ENCODE measurements at places on chromosomes 16 and 17.

- no peak for DNase-seq
Measured at GRCh38 chr17:9755083-9755482, 36.3 kb downstream of the DHRS7C start.

DNA sequence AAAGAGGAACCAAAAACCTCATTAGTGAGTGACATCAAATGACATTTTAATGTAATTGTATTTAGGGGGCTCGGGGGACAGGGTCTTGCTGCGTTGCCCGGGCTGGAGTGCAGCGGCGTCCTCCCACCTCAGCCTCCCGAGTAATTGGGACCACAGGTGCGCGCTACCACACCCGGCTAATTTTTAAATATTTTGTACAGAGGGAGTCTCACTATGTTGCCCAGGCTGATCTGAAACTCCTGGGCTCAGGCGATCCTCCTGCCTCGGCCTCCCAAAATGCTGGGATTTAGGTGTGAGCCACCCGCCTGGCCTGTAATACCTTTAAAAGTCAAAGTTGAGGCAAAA lies 581 bp downstream of the SNRNP25 start:
- no peak for DNase-seq

DNA sequence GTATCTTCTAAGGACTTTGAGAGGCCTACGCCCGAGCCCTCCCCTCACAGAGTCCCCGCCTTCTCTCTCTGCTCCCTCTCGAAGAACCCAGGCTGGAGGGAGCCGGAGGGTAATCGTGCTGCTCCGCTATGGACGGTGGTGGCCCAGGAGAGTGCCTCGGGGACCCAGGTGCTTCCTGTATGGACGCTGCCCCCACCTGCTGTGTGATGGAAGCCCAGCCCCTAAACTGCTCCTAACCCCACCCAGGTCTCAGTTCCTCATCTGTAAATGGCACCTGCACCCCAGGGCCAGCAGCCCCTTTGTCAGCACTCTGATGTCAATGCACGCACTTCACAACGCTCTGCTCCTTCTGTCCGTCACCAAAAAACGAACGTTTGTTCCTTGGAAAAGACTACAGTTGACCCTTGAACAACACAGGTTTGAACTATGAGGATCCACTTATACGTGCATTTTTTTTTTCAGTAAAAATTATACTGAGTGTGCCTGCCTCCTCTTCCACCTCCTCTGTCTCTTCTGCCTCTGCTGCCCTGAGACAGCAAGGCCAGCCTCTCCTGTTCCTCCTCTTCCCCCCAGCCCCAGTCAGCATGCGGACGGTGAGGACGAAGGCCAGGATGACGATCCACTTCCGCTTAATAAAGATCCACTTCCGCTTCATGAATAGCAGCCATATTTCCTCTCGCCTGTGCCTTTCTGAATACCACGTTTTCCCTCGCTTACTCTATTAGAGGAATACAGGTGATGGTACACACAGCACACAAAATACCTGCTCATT lies 118.3 kb downstream of the BANP start:
- no peak for DNase-seq

DNA sequence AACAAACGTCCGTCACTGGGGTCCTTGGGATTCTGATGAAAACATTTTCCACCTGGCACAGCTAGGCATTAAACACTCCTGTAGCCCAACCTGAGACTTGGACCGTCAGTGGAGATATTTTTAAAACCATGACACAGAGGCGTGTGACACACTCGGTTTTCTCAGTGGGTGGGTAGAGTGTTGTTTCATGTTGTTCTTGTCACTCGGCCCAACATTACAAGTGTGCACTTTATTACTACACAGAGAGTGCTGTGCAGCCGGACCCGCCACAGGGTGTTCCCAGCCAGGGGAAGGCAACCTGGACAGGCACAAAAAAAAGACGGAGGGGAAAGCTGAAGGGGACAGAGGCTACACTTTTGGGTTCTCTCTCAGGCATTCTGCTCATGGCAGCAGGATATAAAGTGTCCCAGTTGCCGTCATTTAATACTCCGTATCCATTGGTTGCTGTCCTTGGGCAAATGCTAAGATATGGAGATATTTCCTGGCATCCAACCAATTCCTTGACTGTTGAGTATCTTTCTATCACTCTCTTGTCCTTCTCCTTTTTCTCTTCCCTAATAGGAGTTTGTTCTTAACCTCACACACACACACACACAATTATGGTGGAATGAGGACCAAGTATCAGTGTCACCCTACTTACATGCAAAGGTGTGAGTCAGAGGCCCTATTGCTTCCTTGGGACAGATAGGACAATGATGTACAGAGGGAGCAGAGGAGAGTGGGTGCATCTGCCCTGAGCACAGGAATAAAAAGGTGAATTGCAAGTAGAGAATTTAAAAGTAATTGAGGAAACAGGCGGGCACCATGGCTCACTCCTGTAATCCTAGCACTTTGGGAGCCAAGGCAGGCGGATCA lies 154.1 kb upstream of the SOX9 start:
- DNase-seq, result no peak

GRCh38 chr17:16512011-16512410 lies 20.0 kb upstream of the LRRC75A start:
- DNase-seq, result no peak

DNA sequence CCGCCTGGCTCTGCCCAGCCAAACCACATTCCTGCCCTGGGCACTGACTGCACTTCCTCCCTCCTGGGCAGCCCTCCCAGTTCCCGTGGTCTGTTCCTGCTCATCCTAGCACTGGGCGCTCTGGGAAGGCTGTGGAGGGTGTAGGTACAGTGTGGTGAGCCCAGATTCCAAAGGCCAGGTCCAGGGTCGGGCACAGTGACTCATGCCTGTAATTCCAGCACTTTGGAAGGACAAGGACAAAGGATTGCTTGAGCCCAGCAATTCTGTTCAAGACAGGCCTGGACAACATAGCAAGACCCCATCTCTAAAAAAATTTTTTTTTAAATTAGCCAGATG lies 30.6 kb downstream of the C16orf74 start:
- no peak for DNase-seq
